ENCODE measurements at places on chromosomes 5 and 9. TPM values are rescaled to one million over a fixed set of nuclear protein-coding genes. Genes with fewer than 3 reads are reported as not detected.

- no peak for DNase-seq
Measured at GRCh38 chr9:126952205-126952977, 37.8 kb downstream of the RALGPS1 start.

- no peak for DNase-seq
Measured at GRCh38 chr5:146137967-146138403, 32.6 kb upstream of the PLAC8L1 start.

The PCDHGA6 gene
- not detected for total RNA-seq

GRCh38 chr9:30140407-30140806 is 2244.0 kb upstream of the ACO1 start:
- no peak for DNase-seq

- no peak for DNase-seq
Measured at GRCh38 chr5:24177821-24178220, 467.0 kb downstream of the CDH10 start.

- peak; percentile 53 for DNase-seq
Measured at GRCh38 chr5:141876628-141877355, 1.4 kb downstream of the PCDH1 start.

DNA sequence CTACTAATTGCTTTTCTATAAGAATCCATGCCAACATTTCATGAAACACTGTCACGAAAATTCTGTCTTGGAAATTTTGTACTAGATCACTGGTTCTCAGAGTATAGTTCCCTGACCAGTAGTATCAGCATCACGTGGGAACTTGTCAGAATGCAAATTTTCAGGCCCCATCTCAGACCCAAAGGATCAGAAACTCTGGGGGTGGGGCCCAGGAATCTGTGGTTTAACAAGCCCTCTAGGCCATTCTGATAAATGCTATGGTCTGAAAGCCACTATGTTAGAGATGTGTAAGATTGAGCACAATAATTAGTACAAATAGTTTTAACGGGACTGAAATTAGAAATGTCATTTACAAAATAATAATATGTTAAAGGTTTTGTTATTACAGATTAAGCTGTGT is 615.7 kb upstream of the ARRDC3 start:
- DNase-seq: no peak

GRCh38 chr5:10009802-10010201 is 239.9 kb downstream of the ATPSCKMT start:
- DNase-seq: no peak

GRCh38 chr5:154568589-154568988 is 90.6 kb upstream of the HAND1 start:
- DNase-seq: no peak

The BHMT2 gene
- not detected for total RNA-seq

DNA sequence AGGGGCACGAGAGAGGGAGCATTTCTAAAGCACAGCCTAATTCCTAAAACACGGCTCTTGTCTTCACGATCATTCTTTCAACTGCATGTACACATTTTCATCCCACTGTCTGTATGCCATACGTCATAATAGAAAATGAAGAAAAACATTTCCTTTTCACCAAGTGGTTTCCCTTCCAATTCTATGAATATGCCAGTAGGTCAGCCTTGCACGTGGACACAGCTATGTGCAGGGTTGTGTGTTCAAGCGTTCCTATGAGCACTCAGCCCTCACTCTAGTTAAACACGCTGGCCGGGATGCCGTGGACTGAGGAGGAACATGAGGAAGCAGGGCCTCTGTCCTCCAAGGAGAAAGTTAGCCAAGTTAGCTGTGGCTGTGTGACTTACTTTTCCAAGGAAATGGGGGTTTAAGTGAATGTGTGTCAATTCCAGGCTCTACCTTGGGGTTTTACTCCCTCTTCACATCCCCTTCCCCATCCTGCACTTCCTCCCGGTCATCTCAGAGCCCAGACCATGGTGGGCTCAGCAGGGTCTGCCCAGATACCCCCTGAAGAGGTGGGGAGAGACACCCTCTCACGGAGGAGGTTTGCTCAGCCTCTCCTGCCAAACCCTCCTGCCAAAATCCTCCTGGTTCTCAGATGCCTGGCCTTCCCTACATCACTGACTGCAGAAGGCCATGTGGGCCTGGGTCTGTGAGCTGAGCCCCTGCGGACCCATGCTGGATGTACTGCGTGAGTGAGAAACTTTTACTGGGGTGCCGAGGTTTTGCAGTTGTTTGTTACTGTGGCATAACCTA is 230.6 kb downstream of the FSTL4 start:
- no peak for DNase-seq

DNA sequence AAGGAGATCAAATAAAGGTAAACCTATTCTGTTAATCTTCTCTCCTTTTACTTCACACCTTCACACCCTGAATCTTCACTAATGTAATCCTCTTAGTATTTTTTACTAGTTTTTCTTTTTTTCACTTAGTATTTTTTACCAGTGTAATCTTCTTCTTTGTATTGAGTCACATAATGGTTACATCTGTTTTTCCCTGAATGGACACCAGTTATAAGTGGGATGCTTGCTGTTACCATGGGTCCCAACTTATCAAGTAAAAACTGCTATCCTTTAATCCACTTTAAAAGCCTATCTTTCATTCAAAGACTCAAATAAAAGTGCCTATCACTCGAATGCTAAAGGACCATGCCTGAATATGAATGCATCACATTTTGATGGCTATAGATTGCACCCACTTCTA is 15.1 kb downstream of the ZFAND5 start:
- peak; percentile 10 for DNase-seq

DNA sequence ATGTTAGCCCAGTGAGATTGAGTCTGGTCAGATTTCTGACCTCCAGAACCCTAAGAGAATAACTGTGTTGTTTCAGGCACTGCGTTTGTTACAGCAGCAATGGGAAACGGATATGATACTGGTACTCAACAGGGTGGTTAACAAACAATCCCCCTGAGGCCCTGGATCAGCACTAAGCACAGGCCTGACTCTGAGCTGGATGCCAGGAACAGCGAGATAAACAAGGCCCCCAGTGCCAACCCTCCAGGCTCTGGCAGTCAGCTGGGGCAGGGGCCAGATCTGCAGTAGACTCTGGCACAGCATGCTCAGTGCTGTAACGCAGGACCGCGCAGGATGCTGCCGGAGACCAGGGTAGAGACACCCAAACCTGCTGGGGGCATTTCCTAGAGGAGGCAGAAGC is 22.1 kb downstream of the CPLX2 start:
- DNase-seq: peak; percentile 53

The HAND1 gene
- 2.7 TPM for total RNA-seq

DNA sequence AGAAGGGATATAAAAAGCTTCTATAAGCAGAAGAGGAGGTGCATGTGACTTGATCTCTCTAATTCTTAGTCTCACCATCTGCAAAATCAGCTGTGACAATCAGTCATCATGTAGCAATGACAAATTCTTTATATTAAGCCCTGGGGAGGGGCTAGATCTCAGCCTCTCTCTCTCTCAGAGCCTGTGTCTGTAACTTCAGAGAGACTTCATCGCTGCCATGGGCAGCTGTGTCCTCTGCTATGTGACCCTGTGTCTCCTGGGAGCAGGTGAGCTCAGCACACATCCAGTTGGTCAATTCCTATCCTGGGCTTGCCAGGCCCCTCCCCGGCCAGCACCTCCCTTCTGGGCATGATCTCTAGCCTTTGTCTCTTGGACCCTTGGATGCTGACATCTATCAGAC is 109.6 kb downstream of the ANKRD18B start:
- no peak for DNase-seq

GRCh38 chr5:77644371-77645157 is 6.1 kb upstream of the OTP start:
- DNase-seq: no peak

The ADGRV1 gene
- not detected for total RNA-seq

The CER1 gene
- not detected for total RNA-seq

- DNase-seq: no peak
Measured at GRCh38 chr5:153895266-153895665, 143.4 kb downstream of the FAM114A2 start.

DNA sequence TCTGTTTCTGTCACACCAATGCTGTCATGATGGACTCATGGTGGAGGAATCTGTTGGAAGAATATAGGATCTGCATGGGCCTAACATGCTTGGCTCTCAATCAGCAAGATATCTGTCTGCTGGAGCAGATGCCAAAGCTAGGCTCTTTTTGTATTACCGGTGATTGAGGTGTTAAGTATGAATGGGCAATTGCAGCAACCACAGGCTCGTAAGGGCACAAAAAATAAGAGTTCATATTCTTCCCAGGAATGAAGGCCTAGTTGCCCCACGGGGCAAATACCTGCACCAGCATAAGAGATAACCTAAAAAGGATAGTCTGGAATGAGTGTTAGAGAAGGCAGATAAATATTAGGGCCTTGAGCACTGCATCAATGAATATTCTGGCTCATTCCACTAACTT is 679.5 kb upstream of the COX7C start:
- DNase-seq: no peak

- DNase-seq: no peak
Measured at GRCh38 chr5:39584927-39585326, 160.1 kb upstream of the DAB2 start.

DNA sequence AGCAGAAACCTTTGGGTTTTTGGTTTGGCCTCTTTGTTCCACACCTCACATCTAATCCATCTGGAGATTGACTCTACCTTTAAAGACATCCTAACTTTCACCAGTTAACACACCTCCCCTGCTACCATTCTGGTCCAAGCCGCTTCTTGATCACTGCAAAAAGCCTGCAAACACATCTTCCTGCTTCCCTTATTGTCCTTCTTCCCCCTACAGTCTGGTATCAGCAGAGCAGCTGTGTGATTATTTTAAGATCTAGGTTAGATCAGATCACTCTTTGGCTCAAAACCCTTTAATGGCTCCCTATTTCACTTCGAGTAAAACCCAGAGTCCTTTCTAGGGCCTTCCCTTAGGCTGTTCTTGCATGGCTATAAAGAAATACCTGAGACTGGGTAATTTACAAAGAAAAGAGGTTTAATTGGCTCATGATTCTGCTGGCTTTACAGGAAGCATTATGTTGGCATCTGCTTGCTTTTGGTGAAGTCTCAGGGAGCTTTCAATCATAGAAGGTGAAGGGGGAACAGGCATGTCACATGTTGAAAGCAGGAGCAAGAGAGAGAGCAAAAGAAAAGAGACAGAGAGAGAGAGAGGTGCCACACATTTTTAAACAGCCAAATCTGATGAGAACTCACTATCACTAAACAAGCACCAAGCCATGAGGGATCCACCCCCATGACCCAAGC is 1.5 kb upstream of the TEX10 start:
- no peak for DNase-seq

DNA sequence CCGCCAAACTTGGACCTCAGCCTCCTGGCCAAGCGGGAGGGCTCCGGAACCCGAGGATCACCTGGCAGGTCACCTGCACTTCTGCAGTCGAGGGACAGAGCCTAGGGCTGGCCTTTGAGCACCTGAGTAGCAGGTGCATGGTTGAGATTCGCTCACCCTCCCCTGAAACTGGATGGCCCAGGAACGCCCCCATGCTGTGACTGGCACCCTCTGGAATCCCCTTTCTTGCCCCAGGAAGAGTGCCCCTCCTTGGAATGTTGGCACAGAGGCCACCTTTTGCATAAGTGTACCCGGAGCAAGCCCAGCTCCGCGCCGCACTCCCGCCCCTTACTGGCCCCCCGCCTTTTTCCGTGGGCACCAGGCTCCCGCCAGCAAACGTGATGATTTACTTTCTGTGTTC is 112.5 kb upstream of the IER5L start:
- DNase-seq: no peak

DNA sequence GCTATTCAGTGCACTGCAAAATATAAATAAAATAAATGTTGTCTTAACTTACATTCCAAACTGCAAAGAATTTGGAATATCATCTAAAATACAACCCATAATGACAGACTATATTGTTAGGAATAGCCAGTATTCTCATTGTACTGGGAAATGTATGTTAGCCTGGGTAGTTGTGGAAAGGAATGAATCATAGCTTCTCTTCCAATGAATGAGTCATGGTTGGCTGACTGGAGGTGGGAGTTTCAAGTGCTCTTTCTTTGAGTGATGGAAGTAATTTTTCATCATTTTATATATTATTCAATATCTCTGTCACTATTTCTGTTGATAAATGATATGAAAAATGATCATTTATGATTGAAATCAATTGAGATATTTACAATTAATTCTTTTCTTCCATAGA is 158.6 kb upstream of the ARRDC3 start:
- no peak for DNase-seq

GRCh38 chr9:97666907-97667686 is 30.0 kb downstream of the XPA start:
- DNase-seq: no peak

DNA sequence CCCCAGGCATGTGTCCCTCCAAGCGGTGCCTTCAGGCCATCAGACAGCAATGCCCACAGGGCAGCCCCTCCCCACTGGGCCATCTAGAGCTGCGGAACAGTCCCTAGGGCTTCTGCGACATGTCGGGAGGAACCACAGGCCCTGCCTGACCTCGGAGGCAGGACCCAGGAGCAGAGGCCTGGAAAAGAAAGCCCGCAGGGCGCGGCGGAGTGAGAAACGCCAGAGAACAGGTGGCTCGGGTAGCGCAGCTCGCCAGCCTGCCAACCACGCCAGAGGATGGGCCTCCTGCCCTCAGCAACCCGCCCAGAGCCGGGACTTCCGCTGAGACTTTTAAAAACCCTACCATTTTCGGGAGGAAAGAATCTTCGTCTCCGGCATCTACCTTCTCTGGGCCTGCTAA is 715 bp downstream of the LCN8 start:
- DNase-seq: peak; percentile 82

The BTNL8 gene
- total RNA-seq: not detected

DNA sequence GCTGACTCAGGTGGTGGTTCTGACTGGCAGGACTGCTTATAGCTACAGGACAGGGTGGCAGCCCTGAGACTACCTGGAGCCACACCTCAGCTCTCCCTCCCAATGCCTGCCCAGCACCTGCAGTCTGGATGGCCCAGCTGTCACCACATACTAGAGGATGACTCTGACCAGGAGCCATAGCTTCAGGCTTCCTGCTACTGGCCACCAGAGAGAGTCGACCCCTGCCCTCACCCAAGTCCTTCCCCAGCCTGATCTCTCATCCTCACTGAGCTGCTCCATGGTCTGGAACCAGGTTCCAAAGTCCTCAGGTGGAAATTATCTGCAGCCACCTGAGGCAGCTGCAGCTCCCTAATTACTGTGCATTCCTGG is 25.6 kb upstream of the TDRD7 start:
- no peak for DNase-seq

DNA sequence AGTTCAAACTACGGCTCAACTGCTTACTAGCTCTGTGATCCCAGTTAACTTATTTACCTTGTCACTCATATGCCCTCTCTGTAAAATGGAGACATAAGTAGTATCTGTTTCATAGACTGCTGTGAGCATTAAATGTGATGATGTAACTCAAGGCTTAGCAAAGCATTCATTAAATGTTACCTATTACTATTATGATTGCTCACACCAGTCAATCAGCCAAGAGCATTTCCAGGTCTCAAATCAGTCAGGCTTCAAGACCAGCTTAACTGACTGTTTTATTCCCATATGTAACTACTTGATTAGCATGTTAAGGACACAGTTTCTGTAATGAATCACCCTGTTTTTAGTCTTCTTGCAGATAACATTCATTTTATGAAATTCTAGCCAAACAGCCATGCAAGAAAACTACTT is 413.3 kb downstream of the MLLT3 start:
- DNase-seq: no peak

- no peak for DNase-seq
Measured at GRCh38 chr5:160259341-160259740, 30.0 kb downstream of the FABP6 start.

All from G401 (cell line).